ENCODE measurements at places on chromosomes 3 and 15.

GRCh38 chr3:13484851-13485590 is 4.9 kb downstream of the HDAC11 start:
- no peak for DNase-seq

GRCh38 chr3:65907232-65908130 is 131.2 kb downstream of the MAGI1 start:
- DNase-seq: no peak

GRCh38 chr3:30017901-30018300 is 588.5 kb upstream of the TGFBR2 start:
- no peak for DNase-seq

DNA sequence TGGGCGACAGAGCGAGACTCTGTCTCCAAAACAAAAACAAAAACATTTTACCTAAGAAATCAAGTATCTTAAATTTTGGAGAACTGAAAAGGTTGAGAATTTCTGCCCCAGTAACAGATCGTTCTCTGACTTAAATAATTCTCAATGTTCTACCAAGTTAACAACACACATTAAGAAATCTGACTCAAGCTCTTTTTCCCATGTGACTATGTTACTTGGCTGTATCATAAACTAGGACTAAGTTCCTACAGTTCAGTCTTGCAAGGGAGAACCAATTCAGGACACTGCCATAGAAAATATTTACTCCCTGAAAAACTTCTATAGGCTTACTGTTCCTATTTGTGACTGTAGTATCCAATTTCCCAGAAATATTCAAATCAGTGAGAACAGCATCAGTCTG is 20.9 kb upstream of the USF3 start:
- no peak for DNase-seq

GRCh38 chr3:186176373-186176990 is 67.6 kb upstream of the ETV5 start:
- DNase-seq: no peak

GRCh38 chr15:26461847-26462608 is 310.8 kb downstream of the GABRB3 start:
- no peak for DNase-seq

GRCh38 chr3:44529927-44530326 is 25.1 kb upstream of the ZKSCAN7 start:
- no peak for DNase-seq

- DNase-seq: no peak
These were observed 55.4 kb upstream of the SPTSSB start for GRCh38 chr3:161426758-161427157.

DNA sequence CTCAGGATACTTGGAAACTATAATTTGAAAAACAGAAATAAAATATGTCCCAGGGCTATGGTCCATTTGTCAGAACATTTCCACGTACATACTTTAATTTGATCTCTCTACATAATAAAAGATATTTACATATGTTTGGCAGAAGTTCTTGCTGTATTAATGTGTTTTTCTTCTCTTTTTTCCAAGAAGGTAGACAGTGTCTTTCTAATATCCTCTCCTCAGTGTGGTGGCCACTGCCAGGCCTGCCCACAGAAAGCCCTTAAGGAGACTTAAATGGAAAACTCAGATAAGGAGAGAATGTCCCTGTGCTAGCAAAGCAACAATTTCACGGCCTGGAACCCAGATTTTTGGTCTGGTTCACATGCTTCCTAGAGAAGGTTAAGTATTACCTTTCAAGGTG is 76.5 kb upstream of the ARHGEF26 start:
- DNase-seq: no peak

GRCh38 chr3:24680214-24680967 is 185.7 kb upstream of the THRB start:
- DNase-seq: no peak

GRCh38 chr3:160157321-160157720 is 67.9 kb upstream of the C3orf80 start:
- no peak for DNase-seq

DNA sequence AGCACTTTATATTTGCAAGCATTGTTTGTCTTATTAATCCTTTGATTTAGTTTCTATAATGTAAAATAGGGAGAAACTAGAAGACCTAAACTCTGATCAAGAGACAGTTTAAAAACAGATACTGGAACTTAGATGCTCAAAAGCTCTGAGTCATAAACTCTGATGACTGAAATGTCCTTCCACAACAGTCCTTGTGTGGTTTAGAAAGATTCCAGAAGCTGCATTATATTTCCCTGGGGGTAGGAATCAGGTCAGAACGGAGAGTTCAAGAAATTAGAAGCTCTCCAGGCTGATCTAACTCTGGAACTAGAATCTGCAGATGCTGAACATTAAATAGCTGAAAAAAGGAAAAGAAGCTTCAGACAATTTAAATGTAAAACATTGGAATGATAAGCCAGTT is 18.3 kb upstream of the ONECUT1 start:
- DNase-seq: no peak

- no peak for DNase-seq
These were observed 89.3 kb downstream of the CCNL1 start for GRCh38 chr3:157070678-157070999.

GRCh38 chr3:53658613-53659193 is 164.3 kb downstream of the CACNA1D start:
- no peak for DNase-seq

DNA sequence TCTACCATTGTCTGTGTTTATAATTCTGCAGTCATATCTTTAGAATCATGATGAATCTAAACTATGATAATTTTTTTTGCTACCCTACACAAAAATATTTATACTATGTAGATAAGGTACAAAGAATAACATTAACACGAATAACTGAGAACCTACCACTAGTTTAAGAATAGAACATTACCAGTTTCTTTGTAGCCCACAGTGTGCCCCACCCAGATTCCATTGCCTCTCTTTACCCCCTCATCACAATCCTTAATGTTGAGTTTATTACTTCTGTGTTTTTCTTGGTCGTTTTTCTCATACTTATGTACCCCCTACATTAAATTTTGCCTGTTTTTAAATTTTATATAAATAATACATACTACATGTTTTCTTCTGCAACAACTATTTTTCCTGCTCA is 140.5 kb downstream of the BBX start:
- no peak for DNase-seq

DNA sequence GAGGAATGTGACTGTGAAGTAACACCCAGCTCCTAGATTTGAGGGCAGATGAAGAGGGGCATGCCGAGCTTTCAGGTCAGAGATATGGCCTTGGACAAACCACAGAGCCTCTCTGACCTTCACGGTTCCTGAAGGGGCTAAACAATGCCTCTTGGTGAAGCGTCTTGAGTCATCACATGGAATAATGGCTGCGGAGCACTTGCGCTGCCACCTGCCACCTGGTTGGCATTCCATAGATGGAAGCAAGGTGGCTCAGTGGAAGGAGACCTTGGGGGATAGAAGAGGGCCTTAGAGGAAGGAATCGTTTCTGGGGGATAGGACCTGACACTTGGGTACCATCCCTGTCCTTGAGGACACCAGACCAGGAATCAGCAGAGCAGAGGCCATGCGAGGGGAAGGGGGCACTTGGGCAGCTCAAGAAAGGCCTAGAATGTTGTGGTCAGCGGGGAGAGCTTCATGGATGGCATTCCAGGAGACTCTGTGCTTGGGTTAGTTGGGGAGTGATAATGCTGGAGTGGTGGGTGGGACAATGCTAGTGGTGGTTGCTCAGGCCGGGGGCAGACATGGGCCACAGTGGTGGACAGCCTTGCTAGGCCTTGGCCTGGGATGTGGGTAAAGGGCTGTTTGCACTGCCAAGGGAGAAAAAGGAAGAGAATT is 12.6 kb downstream of the MRAS start:
- no peak for DNase-seq

DNA sequence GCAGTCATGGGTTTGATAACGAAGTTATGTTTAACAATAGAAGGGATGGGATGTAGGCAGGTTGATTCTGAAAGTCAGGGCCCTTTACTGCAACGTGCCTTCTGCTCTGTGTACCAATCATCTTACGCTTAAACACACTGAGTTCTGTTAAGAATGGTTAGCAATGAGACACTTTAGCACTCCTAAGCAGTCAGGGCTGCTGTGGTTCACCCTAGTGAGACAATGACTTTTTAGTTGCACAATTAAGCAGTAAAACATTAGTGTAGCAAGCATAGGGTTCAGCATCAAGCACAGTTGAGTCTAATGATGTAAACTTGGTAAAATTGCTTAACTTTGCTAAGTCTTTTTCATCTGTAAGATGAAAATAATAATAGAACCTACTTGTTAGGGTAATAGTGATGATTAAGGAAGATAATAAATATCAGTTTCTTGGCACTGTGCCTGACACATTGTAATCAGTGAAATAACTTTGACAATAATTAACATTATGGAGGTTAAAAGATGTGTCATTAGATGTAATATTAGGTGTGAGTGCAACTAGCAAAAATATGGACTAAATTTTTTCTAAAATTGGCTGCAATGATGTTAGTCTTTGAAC is 484.2 kb upstream of the THBS1 start:
- no peak for DNase-seq

- no peak for DNase-seq
These were observed 408.2 kb upstream of the THBS1 start for GRCh38 chr15:39172380-39173281.

DNA sequence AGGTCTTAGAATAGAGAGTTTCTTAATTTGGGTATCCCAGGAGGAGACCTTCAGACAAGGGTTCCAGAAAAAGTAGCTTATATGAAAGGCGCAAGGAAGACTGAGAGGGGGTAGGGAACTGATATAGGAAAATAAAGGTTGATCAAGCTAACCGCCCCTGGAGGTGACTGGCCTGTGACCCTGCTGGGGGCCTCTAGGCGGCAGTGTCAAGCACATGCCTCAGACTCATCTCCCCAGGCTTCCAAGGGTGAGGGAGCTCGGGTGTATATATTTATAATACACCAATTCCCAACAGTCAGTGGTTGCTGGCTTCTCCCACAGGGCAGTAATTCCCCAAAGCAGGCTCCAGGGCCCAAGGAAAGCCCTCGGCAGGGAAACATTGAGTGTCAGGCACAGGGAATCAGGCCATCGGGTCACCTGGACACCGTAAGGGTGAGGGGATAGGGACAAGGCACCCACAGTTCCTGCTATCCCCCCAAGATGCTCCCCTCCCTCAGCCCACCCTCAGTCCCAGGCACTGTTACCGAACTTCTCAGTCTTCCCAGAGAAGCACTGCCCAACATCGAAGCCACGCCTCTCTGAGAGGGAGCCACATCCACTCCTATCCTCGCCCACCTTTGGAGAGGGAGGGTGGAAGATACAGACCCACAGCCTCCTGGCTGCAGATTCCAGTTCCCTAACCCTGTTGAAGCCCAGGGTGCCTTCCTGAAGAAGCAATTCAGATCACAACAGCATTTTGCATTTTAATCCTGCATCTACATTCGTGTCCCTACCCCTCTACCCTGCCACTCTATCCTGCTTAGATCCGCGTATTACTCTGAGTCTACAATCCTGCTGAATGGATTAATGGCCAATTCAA is 19.5 kb upstream of the CAV3 start:
- no peak for DNase-seq

DNA sequence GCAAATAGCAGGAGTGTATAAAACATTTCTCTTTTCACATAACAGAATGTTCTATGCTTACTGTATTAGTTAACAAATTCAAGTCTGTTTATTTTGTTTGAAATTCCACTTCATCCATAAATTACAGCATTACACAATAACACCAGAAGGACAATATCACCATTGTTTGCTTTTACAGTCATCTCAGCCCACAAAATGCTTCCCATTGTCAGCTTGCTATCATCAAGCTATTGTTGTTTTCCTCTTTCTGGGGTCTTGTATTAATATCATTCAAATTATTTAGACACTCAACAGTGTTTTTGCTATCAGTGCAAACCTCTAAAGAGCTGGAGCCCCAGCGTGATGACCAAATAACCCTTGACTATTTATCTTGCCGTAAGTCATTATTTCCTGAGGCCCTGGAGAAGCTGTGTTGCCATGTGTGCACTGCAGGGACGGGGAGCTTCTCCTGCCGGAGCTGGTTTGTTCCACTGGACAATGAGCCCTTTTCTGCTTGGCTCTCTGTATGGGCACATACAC is 1.1 kb downstream of the SAMMSON start:
- DNase-seq: no peak

GRCh38 chr3:119613201-119613600 is 15.5 kb downstream of the PLA1A start:
- no peak for DNase-seq

GRCh38 chr15:36761132-36761847 is 181.9 kb downstream of the CDIN1 start:
- DNase-seq: no peak

DNA sequence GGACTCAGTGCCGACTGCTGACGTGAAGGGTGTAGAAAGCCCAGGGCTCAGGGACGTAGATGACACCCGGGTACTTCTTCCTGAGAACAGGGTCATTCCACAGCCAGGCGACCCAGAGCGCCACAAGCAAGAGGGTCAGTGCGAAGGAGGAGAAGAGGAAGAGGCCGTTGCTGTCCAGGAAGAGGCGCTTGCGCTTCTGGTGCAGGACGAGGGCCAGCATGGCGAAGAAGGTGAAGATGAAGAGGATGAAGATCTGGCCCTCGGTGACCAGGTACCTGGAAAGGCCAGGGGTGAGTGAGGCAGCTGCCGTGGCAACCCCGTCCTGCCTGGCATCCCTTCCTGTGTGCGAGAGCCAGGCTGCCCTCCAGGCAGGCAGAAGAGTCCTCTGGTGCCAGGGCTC is 3.0 kb upstream of the CALML4 start:
- no peak for DNase-seq

- DNase-seq: no peak
These were observed 211.9 kb upstream of the GOLGA6L4 start for GRCh38 chr15:84023636-84024035.

DNA sequence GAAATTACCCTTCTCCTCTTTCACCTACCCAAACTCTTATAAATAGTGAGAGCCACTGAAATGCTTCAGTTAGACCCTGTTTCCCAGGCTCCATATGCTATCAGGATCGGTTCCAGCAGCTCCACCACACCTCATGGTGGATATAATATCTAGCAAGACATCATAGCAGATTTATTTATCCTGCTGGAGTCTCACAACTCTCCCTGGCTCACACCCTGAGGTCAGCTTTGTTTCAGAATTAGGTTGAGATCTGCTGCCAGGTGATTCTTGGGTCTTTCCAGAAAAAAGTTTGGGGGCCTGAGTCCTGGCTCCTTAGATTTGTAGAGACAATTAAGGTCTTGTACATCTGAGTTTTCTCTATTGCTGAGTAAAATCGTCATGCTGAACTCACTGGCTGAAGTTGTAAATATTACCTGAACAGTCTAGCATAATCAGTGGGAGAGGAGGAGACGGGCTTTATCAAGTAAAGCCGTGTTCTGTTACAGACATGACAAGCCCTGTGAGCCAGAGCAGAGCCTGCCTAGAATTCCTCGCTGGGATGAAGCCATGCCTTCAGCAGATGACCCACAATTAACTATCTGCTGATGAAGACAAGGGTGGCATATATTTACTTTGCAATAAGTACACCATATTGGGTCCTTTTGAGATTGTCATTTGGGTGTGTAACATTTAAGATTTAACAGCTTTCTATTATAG is 131.6 kb downstream of the STAC start:
- no peak for DNase-seq

Data from activated CD4-positive, alpha-beta T cell treated with anti-CD3 and anti-CD28 coated beads for 1 hour (primary cell).